ENCODE measurements at places on chromosomes 5 and 9.

DNA sequence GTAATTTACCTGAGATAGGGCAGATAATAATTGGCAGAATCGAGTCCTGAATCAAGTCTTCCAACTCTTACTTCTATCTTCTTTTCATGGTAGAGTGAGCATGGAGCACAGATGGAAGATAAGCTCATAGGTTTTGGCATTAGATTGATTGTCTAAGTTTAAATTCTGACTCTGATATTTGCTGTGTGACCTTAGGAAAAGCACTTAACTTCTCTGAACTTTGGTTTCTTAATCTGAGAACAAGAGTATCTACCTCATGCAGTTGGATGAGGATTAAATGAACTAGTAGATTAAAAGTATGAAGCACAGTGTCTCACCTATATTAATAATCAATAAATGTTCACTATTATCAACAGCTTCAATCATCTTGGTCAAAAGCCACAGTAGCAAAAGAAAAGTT lies 9.4 kb upstream of the ASTN2 start:
- DNase-seq = no peak

GRCh38 chr5:107257885-107258520 lies 412.7 kb downstream of the EFNA5 start:
- DNase-seq = no peak

GRCh38 chr5:31114817-31115216 lies 78.7 kb upstream of the CDH6 start:
- no peak for DNase-seq

DNA sequence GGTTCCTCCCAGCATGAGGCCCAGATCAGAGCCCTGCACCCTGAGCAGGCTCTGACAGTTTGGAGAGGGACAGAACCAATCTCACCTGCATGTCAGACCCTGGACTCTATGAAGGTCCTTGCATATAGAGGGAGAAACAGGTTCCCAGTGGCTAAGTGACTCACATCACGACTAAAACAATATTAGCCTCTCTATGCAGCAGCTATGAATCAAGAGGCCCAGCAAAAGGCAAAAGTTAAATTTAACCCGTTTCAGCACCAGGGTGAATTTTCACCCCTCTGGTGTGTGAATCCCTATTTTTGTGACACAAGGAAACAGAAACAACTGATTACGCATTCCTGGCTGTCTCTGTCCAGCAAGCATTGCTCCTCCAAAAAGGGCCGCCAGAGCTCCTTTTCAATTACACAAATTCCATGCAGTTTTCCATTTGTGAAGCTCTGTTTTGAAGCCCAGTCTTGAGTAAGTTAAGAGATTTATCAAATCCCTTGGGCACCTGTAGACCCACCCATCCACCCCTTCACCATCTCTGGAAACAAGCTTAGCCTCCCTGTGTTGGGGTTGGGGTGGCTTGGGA lies 136.6 kb downstream of the GABBR2 start:
- DNase-seq = no peak

GRCh38 chr5:61319388-61320146 lies 12.5 kb upstream of the ZSWIM6 start:
- peak; percentile 52 for DNase-seq

GRCh38 chr9:115650768-115651167 lies 502.8 kb upstream of the PAPPA start:
- no peak for DNase-seq

GRCh38 chr9:7094052-7094451 lies 336.3 kb downstream of the KDM4C start:
- peak; percentile 33 for DNase-seq

DNA sequence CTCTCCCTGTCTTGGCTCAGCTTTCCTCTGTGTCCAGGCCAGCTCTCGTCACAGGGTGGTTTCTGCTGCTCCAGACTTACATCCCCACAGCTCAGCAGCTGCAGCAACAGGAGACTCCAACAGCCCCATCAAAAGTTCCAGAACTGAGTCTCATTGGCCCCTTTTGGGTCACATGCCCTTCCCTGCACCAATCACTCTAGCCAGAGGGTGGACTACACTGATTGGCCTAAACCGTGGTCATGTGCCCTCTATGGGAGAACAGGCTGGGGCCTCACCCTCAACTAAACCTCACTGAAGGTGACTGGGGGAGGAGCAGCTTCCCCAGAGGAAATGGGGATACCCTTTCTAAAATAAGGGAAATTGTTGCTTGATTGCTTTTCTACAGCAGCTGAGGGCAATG lies 44.4 kb upstream of the CPLX2 start:
- DNase-seq = no peak

- DNase-seq = no peak
Measured at GRCh38 chr9:97735070-97735600, 38.0 kb upstream of the XPA start.

GRCh38 chr9:129501771-129502319 lies 119.1 kb downstream of the C9orf50 start:
- no peak for DNase-seq

GRCh38 chr9:88746743-88747398 lies 211.9 kb downstream of the NXNL2 start:
- no peak for DNase-seq

- no peak for DNase-seq
Measured at GRCh38 chr9:132129535-132129934, 32.3 kb upstream of the NTNG2 start.

- DNase-seq = peak; percentile 97
Measured at GRCh38 chr9:35489313-35490154, at the start of gene RUSC2. Gene RUSC2, plus strand, starts transcription at chr9:35490111. Its CDS starts 56,411 bp downstream, at chr9:35546522.

GRCh38 chr5:179495906-179496455 lies 54.4 kb upstream of the RUFY1 start:
- DNase-seq = no peak

- DNase-seq = no peak
Measured at GRCh38 chr5:142428773-142429473, 104.1 kb upstream of the SPRY4 start.

GRCh38 chr9:38280251-38280800 lies 112.2 kb upstream of the ALDH1B1 start:
- no peak for DNase-seq

DNA sequence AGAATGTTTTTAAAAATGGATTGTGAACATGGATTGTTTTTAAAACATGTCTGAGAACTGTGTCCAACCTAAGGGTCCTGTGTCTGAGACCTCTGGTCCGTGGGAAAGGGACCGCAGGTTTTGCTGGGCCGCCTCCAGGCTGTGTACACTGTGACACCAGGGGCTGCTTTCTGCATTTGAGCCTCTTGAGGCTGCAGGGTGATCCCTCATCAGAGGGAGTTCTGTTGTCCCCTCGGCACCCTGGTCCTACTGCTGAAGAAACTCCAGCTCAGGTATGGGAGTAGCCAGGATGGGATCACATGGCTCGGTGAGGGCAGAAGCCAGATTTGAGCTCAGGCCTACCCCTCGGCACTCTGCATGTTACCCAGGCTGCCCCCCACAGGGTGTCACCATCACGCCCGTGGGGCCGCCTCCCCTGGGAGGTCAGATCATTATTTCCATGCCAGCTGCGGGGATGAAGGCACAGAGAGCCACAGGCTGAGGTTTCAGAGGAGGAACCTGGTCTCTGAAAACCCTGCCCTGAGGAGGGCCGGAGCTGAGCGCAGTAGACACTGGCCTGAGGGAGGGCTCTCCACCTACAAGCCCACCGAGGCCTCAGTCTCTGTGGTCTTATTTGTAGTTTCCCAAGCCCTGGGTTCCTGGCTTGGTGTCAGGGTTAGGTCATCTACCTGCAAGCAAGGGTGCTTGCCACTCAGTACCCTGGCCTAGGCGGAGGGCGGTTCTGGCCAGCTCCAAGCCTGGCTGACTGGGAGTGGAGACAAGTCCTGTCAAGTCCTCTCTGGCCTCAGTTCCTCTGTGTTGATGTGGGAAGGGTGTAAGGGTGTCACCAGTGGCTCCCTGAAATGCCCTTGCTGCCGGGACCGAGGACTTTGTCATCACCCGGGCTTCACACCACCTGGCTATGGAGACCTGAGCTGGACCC lies 2.8 kb downstream of the PRR7 start:
- DNase-seq = no peak

GRCh38 chr9:78112004-78112403 lies 80.4 kb upstream of the GNAQ start:
- DNase-seq = no peak

DNA sequence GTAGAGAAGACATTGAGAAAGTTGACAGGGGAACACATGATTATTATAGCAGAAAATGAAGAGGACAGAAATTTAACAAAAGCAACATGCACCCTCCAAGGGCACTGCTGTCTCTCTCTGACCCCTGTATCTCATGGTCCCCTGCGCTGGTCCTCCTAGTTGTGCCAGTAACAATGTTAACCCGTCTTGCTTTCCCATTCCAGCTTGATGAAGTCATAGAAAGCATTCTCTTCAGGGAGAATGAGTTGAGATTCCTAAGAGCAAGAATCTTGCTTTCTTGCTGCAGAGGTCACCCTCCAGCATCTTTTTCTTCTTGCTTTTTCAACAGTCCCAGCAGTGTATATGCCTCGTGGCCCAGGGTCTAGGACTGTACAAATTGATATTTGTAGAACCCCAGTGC lies 279.6 kb upstream of the ADAMTSL1 start:
- DNase-seq = no peak

DNA sequence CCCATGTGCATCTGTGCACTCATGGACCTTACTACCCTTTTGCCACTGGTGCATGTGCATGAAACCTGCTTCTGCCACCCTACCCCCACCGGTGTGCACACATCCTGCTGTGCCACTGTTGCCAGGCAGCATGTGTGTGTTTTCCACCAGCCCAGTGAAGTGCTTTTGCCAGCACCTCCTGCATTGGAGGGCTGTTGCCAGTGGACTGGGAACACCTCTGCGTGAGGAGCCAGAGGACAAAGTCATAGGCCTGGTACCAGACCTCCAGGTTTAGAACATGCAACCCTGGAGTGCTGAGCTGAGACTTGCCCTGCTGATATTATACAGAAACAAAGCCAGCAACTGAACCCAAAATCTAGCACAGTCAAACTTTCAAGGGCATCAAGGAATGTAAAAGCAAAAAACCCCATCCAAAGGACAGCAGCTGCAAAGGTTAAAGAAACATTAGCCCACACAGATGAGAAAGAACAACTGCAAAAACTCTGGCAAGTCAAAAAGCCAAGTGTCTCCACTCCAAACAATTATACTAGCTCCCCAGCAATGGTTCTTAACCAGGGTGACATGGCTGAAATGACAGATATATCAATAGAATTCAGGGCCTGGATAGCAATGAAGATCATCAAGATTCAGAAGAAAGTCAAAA lies 70.6 kb upstream of the PTPN3 start:
- DNase-seq = no peak

DNA sequence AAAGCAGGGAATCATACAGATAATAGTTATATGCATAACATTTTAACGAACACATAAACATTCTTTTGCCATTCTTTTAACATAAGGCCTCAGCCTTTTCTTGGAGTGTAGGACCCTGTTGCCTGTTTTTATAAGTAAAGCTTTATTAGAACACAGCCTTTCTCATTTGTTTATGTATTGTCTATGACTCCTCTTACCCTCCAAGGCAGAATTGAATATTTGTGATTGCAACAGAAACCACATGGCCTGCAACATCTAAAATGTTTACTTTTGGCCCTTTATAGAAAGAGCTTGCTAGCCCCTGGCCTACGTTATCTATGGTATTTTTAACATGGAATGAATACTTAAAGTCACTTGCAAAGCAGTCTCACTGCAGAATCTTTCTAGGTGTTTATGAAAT lies 2.6 kb downstream of the SLC31A1 start:
- peak; percentile 67 for DNase-seq

DNA sequence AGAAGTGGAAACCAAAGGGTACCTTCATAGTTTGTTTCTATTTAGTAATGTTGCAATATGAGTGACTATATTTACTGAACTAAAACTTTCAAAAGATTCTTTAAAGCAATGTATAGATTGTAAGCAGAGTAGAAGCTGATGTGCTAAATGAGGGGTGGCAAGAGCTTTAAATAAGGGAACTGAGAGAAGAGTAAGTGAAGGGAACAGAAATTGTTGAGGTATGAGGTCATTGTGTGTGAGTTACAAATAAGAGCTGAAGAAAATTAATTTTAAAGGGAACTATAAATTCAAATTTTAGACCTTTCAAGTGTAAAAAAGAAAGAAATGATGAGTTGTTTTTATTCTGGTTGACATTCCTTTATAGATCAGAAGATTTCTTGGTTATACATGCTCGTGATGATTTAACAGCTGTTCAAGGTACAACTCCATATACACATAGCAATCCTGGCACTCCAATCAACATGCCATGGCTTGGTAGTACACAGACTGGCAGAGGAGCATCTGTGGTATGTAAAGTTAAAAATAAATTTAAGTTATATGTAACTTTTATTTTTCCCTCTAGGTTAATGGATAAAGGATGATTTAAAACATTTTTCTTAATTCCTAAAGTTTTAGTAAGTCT lies 135.1 kb upstream of the TNFAIP8 start:
- no peak for DNase-seq

DNA sequence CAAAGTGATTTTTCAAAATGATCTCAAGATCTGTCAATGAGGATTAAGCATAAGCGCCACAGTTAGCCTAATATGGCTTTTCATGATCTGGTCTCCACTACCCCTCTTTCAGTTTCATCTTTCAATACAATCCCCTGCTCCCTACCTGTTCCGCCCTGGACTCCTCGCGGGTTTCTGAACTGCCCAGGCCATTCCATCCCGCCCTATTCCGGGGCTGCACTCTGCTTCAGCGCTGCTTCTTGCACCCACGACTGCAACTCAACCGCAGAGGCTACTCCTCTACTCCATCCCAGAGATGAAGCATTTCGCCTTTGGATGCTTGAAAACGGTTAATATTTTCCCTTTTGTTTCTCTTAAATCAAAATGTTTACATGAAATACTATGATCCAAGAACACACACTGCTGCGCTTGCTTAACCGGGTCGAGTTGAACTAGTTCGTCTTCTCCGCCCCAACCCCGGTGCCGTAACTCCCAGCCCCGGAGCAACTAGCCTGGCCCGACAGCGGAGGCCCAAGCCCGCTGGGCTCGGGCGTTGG lies 716 bp upstream of the OTULIN start:
- DNase-seq = peak; percentile 30

GRCh38 chr5:116626272-116626723 lies 51.7 kb upstream of the SEMA6A start:
- DNase-seq = no peak

- no peak for DNase-seq
Measured at GRCh38 chr5:81371354-81371876, 22.5 kb downstream of the ACOT12 start.

GRCh38 chr9:109381011-109381729 lies 60.3 kb upstream of the EPB41L4B start:
- no peak for DNase-seq

- DNase-seq = no peak
Measured at GRCh38 chr5:108420158-108420557, 38.3 kb upstream of the FBXL17 start.

- DNase-seq = no peak
Measured at GRCh38 chr9:19876569-19877316, 87.9 kb upstream of the SLC24A2 start.

GRCh38 chr5:120405923-120406322 lies 58.2 kb upstream of the PRR16 start:
- peak; percentile 71 for DNase-seq

- DNase-seq = no peak
Measured at GRCh38 chr9:14445946-14446345, 132.0 kb upstream of the NFIB start.

DNA sequence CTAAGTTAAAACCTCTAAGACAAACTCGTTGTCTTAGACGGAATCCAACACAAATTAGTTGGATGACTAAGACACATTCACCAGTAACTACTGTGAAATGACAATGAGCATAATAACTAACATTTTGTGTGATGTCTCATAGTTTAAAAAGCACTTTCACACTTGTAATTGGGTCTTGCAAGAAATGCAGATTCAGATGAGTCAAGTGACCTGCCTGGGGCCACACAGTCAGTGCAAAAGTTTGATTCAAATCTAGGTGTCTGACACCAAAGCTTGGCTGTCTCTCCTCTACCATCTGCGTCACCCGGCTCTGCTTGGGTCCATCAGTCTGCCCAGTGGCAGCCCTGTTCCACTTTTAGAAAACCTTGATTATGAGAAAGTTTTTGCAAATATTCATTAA lies 143.7 kb downstream of the TTLL11 start:
- no peak for DNase-seq
